ENCODE measurements at places on chromosomes 12 and 14. TPM values are rescaled to one million over a fixed set of nuclear protein-coding genes. Genes with fewer than 3 reads are reported as not detected.

The MANSC1 gene
- 5.7 TPM for total RNA-seq

The ZC3H14 gene
- total RNA-seq = 45.3 TPM

The GDF11 gene
- total RNA-seq = 15.7 TPM

The OLR1 gene
- 0.45 TPM for total RNA-seq

The VDR gene
- total RNA-seq = 4.8 TPM

DNA sequence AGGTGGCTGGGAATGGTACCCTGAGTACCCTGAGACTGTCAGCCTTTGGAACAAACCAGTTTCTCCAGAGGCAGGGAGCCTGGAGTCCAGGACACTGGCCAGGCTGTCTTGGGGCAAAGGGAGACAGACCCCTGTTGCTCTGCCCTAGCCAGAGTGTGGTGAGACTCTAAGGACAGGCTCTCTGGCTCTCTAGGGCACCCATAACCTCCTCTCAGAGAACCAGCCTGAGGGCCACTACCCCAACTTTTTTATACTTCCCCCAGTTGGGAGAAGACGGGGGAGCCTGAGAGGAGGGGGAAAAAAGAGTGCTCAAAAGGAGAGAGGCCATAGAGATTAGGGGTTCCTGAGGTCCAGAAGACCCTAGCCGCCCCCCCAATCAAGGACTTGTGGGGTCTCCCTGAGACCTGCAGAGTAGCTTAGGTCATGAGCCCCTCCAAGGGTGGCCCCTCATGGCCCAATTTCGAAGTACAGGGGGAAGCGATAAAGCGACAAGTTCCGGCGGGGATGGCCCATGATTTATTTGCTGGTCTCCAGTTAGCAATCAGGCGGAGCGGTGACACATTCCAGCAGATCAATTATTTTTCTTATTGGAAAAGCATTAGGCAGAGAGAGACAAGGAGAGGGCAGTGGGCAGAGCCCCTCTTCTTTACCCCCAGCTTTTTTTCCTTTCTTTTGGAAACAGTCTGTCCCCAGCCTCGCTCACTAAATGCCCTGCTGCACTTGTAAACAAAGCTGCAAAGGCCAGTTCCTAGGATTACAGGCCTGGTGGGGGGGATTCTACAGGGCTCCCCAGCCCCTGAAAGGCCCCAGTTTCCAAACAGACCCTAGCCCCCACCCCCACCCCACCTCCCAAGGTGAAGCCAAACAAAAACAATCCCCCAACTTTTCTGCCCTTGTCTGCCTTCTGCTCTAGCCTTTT lies 1.5 kb downstream of the HOXC8 start:
- peaks cover 23% of the 10 kb centered on the region for H3K4me1 ChIP-seq
- DNase-seq = no peak
- no peaks in the 10 kb centered on the region for H3K36me3 ChIP-seq
- H3K4me3 ChIP-seq = no peak overlapping the region
- H3K27ac ChIP-seq = peak overlapping the region; percentile 59

GRCh38 chr12:128408669-128409068 lies 141.7 kb downstream of the TMEM132C start:
- DNase-seq = no peak
- no peaks in the 10 kb centered on the region for H3K27me3 ChIP-seq
- no peaks in the 10 kb centered on the region for H3K4me1 ChIP-seq
- no peak overlapping the region for H3K27ac ChIP-seq
- no peaks in the 10 kb centered on the region for H3K36me3 ChIP-seq
- no peak overlapping the region for H3K4me3 ChIP-seq

DNA sequence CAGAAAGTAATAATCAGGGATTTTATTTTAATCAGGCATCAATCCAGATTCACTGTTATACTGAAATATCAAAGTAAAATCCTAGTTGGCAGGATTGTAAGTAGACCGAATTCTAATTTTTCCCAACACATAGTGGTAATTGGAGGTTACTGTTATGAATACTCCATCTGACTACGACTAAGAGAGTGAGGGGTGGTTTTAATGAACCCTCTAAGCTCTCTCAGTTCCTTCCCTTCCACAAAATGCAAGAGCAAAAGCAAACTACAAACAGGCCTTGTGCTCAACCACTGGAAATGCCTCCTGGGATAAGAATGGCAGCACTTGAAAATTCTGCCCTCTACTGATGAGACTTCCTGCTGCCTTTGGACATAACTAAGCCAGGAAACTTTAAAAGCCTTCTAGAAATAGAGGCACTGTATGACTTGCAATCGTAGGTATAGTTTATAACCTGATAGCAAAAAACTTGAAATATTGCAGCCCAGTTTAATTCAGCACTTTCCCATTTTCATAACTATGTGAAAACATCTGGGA lies 184.8 kb downstream of the SLC16A7 start:
- H3K27ac ChIP-seq = no peak overlapping the region
- no peaks in the 10 kb centered on the region for H3K27me3 ChIP-seq
- no peak for DNase-seq
- no peaks in the 10 kb centered on the region for H3K36me3 ChIP-seq

GRCh38 chr14:38929416-38929815 lies 173.6 kb downstream of the SEC23A start:
- no peaks in the 10 kb centered on the region for H3K4me1 ChIP-seq
- no peaks in the 10 kb centered on the region for H3K27me3 ChIP-seq
- H3K36me3 ChIP-seq = no peaks in the 10 kb centered on the region
- no peak overlapping the region for H3K27ac ChIP-seq
- H3K4me3 ChIP-seq = no peak overlapping the region

DNA sequence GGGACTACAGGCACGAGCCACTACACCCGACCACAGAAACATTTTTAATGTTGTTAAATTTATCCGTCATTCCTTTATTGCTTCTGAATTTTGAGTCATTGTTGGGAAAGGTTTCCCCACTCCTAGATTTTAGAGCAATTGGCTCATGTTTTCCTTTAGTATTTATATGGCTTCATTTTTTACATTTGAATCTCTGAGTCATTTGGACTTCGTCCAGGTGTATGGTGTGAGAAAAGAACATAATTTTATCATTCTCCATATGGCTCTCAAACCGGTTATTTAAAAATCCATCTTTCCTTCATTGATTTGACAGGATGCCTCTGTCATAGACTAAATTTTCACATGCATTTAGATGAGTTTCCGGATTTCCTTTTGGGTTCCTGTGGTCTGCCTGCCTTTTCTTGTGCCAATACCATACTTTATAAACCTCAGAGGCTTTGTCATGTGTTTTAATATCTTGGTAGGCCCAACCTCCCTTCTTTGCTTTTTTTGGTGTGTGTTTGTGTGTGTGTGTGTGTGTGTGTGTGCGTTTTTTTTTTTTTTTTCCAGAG lies 30.9 kb downstream of the LRTM2 start:
- DNase-seq = no peak
- no peaks in the 10 kb centered on the region for H3K4me1 ChIP-seq
- H3K4me3 ChIP-seq = no peak overlapping the region
- no peak overlapping the region for H3K27ac ChIP-seq
- H3K27me3 ChIP-seq = peaks cover 35% of the 10 kb centered on the region
- H3K36me3 ChIP-seq = no peaks in the 10 kb centered on the region

DNA sequence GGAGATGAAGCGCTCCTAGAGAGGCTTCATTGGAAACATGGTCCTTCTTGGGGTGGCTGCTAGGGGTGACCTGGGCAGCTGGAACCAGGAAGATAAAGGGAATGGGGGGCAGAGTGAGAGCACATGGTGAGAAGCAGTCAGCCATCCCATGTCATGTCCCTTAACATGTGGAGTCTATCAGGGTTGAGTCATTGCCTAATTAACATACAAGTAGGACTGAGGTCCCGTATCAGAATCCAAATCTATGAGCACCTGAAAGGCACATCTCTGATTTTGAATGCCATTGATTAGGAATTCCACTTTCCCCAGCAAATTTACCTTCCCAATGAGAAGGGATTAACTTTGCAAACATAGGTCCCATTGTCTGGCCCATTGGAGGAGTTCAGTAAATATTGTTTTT lies 20.3 kb upstream of the PPP1R1A start:
- no peak overlapping the region for H3K27ac ChIP-seq
- H3K4me3 ChIP-seq = no peak overlapping the region
- H3K36me3 ChIP-seq = no peaks in the 10 kb centered on the region
- no peak for DNase-seq
- peaks cover 24% of the 10 kb centered on the region for H3K27me3 ChIP-seq

- peaks cover 28% of the 10 kb centered on the region for H3K27me3 ChIP-seq
- no peak overlapping the region for H3K27ac ChIP-seq
- H3K4me1 ChIP-seq = no peaks in the 10 kb centered on the region
- DNase-seq = no peak
- H3K36me3 ChIP-seq = no peaks in the 10 kb centered on the region
- H3K4me3 ChIP-seq = no peak overlapping the region
Measured at GRCh38 chr14:64623554-64624165, 73.9 kb downstream of the PPP1R36 start.

DNA sequence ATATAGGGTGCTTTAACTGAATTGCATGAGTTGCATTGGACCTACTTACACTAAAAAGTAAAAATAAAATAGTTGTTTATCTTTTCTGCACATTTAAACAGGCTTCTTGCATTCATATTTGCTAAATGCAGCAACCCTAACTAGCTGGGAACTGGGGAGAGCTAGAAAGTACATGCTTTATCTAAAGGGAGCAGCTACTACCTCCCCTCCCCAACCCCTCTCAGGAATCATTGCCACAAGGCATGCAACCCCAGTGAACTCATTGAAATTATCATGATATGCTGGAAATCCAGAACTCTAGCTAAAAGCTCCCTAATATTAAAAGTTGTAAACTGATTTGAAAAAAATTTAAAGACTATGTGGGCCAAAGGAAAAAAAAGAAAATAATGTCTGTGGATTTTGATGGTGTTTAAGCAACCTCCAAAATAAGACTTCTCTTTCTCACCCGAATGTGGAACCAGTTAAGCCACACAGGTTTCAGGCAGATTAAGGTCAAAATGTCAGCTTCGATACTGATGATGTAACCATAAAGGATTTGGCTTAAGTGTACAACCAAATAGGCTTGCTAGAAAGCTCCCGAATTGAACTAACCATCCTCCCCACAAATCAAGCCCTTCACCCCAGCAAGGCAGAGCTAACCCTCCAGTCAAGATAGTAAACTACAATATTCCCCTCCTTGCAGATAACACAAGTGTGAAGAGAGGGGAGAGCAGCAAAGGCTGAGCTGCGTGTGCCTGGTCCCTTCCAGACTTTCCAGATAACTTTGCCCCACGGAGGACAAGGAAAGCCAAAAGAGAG lies 13.8 kb upstream of the POC1B start:
- no peak overlapping the region for H3K4me3 ChIP-seq
- DNase-seq = peak; percentile 54
- H3K27me3 ChIP-seq = no peaks in the 10 kb centered on the region
- no peaks in the 10 kb centered on the region for H3K36me3 ChIP-seq
- H3K27ac ChIP-seq = no peak overlapping the region
- H3K4me1 ChIP-seq = peaks cover 52% of the 10 kb centered on the region

GRCh38 chr12:3275171-3276041 lies 198.2 kb downstream of the TSPAN9 start:
- no peak overlapping the region for H3K4me3 ChIP-seq
- H3K27ac ChIP-seq = no peak overlapping the region

DNA sequence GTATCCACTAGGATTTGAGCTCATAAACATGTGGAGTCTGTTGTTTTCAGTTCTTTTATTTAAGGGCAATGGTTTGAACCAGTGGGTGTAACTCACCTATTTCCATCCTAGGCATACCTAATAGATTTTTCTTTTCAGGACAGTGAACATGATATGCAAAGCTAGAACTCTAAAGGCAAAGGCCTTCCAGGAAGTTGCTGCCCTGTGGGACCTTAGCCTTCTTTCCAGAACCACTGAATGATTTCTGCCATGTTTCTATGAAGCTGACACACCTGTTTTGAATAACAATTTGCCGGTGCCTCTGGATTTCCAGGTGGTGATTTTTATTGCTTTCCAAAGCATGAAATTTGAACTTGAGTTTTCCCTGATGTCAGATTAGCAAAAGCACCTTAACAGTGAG lies 372.9 kb upstream of the FAR2 start:
- H3K4me3 ChIP-seq = no peak overlapping the region
- no peaks in the 10 kb centered on the region for H3K27me3 ChIP-seq
- no peaks in the 10 kb centered on the region for H3K4me1 ChIP-seq
